ENCODE measurements at places on chromosomes 16 and 17. TPM values are rescaled to one million over a fixed set of nuclear protein-coding genes. Genes with fewer than 3 reads are reported as not detected.

DNA sequence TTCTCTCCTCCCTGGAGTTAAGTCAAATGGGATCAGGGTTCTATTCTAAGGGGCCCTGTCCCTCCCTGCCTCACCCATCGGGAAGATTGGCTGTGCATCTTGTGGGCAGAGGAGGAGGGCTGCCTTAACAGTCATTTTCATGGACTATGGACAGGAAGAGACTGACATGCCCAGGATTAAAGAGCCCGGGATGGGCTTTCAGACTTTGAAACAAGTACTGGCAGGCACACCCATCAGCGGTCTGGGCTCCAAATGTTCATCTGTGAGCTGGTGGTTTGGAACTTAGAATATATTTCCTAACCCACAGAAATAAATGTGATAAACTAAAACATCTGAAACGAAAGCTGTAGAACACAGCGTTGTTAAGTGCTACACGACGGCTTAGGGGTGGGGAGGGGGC is 6.5 kb downstream of the SLC6A4 start:
- no peak overlapping the region for H3K4me3 ChIP-seq
- no peaks in the 10 kb centered on the region for H3K27me3 ChIP-seq
- no peak overlapping the region for H3K27ac ChIP-seq
- no peaks in the 10 kb centered on the region for H3K36me3 ChIP-seq

GRCh38 chr16:50172195-50172922 is 19.3 kb downstream of the TENT4B start:
- H3K27ac ChIP-seq: no peak overlapping the region
- H3K36me3 ChIP-seq: no peaks in the 10 kb centered on the region
- no peak for DNase-seq

DNA sequence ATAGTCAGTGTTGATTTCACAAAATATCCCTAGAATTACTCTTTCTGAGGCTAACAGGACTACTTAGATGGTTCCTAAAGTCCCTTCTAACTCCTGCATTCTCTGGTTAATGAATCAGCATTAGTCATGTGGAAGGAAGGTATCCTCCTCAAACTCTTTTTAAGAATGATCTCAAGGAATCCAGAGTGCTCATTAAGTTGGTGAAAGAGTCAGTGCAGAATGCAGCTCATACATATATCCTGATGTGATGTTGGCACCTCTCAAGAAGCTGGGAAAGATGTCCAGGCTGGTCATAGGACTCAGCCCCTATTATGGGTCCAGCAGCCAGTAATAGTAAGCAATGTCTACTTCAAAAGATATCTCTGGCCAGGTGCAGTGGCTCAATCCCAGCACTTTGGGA is 65.5 kb downstream of the PIGL start:
- no peak for DNase-seq
- H3K27me3 ChIP-seq: no peaks in the 10 kb centered on the region
- peaks cover 11% of the 10 kb centered on the region for H3K36me3 ChIP-seq
- H3K4me3 ChIP-seq: no peak overlapping the region
- H3K27ac ChIP-seq: no peak overlapping the region

GRCh38 chr16:68993456-68993855 is 112.0 kb upstream of the HAS3 start:
- H3K27me3 ChIP-seq: no peaks in the 10 kb centered on the region
- DNase-seq: no peak
- no peak overlapping the region for H3K4me3 ChIP-seq
- no peaks in the 10 kb centered on the region for H3K36me3 ChIP-seq

- DNase-seq: no peak
- H3K4me1 ChIP-seq: no peaks in the 10 kb centered on the region
- no peak overlapping the region for H3K27ac ChIP-seq
- H3K36me3 ChIP-seq: no peaks in the 10 kb centered on the region
- H3K27me3 ChIP-seq: no peaks in the 10 kb centered on the region
- no peak overlapping the region for H3K4me3 ChIP-seq
These were observed 13.4 kb upstream of the SLC38A8 start for GRCh38 chr16:84055801-84056634.

- no peak for DNase-seq
- no peaks in the 10 kb centered on the region for H3K36me3 ChIP-seq
- H3K27me3 ChIP-seq: no peaks in the 10 kb centered on the region
- no peak overlapping the region for H3K4me3 ChIP-seq
These were observed 191.5 kb upstream of the MAF start for GRCh38 chr16:79792076-79792475.

DNA sequence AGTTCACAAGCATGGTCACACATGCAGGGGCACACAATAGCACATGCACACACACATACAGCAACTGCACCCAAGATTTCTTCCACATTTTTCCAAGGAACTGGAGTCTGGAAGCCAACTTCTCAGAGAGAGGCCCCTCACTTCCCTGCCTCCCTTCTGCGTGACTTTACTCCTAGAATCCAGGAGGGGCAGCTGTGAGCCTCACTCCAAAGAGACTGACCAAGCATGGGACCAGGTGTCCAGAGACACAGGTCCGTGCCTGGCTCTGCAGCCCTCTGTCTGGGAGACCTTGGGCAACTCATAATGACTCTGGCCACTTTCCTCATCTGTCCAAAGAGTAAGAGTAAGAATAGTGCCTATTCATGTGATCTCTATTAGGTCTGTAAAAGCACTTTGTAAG is 104.7 kb upstream of the TMEM132E start:
- H3K27me3 ChIP-seq: no peaks in the 10 kb centered on the region
- no peaks in the 10 kb centered on the region for H3K36me3 ChIP-seq
- DNase-seq: no peak
- H3K4me3 ChIP-seq: no peak overlapping the region
- H3K27ac ChIP-seq: no peak overlapping the region

Gene CCL17
- total RNA-seq: not detected

Gene MT4
- not detected for total RNA-seq

Gene ZFHX3
- total RNA-seq: 39.6 TPM

Gene ZSCAN10
- total RNA-seq: not detected

Gene ITPRIPL2
- total RNA-seq: 56.7 TPM

Measured in tibial nerve (tissue), 4 donors.